ENCODE measurements at places on chromosomes 5 and 9. TPM values are rescaled to one million over a fixed set of nuclear protein-coding genes. Genes with fewer than 3 reads are reported as not detected.

GRCh38 chr5:85545129-85545528 lies 1072.6 kb upstream of the COX7C start:
- DNase-seq: no peak

- no peak for DNase-seq
Measured at GRCh38 chr9:124258607-124259157, 933 bp downstream of the NEK6 start.

DNA sequence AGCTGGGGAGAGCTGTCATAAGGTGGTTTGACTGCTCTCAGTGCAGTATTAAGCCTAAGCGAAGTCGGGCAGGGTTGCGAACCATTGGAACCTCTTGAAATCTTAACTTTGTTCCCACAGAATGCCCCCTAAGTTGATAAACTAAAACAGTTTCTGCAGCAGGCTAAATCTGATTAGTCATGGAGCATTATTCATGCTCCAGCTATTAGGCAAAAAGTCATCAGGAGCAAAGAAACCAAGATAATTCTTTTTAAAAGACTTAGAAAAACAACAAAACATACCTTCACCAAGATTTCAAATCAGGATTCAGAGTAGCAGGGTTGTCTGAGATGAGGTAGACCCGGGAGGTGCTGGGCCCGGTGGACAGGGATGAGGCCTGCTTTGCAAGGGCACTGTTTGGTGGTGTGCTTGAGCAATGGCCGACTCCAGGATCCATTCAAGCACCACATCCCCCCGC lies 69.9 kb upstream of the PLPP1 start:
- no peak for DNase-seq

GRCh38 chr9:38682713-38683112 lies 37.2 kb downstream of the FAM240B start:
- no peak for DNase-seq

DNA sequence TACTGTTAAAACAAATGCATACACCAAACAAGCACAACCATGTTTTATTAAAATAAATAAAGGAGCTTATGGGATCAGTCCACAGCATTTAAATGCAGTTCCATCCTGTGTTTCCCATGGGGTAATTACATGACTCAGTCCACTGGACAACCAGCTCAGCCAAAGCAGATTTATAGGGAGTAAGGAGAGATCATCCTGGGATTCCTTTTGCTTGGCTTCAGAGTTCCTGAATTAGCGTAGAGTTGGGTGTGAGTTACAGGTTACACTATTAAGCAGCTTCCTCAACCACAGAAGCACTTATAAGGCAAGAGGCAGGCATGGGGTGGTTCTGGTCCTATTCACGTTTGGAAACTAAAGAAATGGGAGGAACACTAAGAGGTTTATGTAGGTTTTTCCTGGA lies 381.1 kb upstream of the ACTBL2 start:
- DNase-seq: no peak

- DNase-seq: no peak
Measured at GRCh38 chr5:143976055-143976454, 164.1 kb downstream of the HMHB1 start.

DNA sequence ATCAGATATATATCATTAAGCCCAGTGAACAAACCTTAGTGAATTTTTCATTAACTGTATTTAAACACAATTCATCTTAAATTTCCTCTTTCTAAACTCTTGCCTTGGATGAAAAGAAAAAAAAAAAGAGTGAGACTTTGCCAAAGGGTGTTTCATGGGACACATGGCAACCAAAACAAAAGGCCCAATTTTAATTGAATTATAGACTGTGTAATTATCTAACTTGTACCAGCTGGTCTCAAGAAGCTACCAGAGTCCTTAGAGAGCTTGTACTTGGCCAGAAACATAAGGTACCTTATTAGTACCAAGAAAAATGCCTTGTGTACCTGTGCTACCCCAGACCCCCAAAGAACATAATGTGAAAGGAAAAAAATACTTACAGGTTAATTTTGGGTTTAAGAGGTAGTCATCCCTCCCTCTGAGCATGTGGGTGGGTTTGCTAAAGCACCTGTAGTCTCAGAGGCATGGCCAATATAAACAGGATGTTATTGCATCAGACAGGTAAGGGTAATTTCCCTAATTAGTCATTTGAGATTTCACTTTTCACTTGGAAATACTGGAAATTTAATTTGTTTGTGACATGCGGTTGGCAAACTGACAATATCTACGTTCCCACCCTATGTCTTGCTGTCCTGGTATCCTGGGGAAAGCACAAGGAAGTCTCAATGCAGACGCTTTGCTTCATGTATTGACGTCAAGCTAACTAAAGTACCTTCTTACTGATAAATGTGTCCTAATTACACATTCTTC lies 90.1 kb downstream of the SNCAIP start:
- DNase-seq: no peak

- peak; percentile 69 for DNase-seq
Measured at GRCh38 chr5:134070725-134071613, 43.5 kb upstream of the TCF7 start.

- DNase-seq: no peak
Measured at GRCh38 chr5:1162751-1163150, 38.6 kb upstream of the SLC6A19 start.

- no peak for DNase-seq
Measured at GRCh38 chr5:74430631-74431289, 209.8 kb downstream of the ENC1 start.

DNA sequence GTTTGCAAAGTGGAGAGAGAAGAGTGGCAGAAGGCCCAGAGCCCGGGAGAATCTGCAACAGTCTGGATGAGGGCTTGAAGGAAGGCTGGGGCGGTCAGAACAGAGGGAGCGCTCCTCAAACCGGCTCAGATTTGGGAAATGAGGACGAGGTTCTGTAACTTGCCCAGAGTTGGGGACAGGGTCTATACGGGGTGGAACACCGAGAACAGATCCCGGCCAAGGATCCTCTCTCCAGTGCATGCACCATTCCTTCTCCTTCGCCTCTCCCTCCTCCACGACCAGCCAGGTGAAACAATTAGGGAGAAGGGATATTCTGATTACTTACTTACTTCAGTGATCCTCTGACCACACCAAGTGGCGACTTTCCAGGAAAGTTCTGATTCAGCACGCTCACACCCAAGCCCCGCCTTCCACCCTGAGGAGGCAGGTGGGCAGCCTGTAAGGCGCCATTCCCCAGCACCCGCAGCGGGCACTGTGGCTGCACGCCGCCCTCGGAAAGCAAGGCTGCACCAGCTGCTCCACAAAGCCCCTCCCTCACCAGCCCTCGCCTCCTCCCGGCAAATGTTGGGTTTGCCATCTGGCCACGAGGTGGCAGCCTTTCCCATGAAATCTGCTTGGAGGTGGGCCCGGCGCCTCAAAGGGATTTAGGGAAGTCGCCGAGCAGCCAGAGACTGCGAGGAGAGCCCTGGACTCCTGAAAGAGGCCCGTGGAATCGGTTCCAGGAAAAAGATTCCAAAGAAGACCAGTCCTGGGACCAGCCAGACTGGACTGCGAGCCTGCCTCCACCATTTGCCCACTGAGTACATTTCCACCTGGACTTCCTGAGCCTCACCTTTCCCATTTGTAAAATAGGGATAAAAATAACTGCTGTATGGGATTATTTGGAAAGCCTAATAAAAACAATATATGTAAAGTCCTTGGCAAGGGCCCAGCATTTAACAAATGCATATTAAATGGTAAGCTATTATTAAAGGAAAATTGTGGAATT lies 22.2 kb upstream of the WWC1 start:
- peak; percentile 76 for DNase-seq

GRCh38 chr9:130143958-130144366 lies 28.2 kb upstream of the NCS1 start:
- DNase-seq: peak; percentile 52

DNA sequence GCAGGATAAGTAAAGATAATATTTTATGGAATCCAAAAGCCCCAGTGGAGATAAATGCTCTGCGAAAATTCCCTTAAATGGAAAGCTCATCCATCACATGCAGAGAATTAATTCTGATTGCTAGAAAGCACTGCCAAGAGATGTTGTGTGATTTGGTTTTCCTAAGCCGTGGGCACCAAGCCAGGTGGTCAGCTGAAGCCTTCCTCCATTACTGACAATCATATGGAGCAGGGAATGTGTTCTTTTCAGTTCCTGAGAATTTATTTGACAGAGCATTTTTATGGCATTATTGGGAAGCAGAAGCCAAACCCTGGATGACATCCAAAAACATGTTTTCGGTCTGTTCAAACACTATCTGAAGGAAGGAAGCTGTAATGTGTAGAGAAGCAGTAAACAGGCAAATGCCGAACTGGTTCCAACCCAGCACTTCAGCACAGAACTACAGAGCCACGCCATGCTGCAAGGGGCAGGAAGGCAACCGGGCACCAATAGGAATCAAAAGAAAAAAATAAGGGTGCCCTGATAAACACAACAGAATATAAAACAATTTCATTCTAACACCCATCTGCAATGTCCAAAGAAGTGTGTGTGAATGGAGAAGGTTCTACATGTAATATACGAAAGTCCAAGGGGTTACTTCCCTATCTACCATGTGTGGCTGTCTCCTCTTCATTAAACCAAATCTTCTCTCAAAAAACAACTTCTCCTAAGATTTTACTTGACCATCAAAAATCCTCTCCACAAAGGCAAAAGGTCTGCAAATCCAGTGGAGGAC lies 12.3 kb downstream of the ARSB start:
- DNase-seq: no peak

DNA sequence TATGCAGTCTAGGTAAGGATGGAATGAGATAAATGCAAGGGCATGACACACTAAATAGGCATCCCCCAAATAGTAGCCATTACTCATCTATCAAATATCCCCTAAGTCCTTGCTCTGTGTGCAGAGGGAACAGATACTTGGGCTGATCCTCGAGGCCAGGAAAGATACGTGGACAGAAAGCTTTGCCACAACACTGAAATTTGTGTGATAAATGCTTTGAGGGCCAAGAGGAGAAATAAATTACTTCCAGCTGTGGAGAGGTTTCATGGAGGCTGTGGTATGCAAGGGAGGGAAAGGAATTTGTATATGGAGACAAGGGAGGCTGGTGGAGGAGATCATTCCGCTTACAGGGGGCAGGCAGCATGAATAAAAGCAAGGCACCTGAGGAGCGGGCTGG lies 18.5 kb downstream of the ATOX1 start:
- DNase-seq: no peak

DNA sequence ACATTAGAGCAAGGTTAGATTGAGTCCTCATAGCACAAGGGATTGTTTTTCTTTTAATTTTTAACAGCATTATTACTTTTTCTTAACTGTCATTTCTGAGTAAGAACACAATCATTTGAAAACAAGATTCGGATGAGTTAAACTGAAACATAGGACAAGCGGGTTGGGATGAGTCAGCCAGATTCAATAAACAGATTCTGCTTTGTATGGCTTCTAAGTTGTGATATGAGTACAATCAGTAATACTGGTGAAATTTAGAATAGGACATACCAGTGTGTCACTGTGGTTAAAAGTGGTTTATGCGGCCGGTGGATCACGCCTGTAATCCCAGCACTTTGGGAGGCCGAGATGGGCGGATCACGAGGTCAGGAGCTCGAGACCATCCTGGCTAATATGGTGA lies 364.3 kb upstream of the CDH10 start:
- no peak for DNase-seq

- no peak for DNase-seq
Measured at GRCh38 chr5:116524966-116525365, 49.7 kb downstream of the SEMA6A start.

DNA sequence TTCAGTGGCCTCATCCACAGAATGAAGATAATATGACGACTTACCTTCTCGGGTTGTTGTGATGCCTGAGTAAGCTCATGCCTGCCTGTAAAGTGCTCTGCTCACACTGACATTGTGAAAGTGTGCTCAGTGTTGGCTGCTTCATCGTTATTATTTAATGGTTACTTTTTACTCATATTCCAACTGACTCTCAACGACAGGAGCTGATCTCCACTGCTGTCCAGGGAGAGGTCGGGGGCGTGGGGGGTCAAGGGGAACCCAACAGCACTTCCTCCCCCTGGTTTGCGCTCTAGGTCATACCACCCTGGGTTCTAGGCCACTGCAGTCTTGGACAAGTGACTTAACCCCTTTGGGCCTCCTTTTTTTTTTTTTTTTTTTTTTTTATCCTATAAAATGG lies 52.9 kb upstream of the ANGPTL2 start:
- DNase-seq: no peak

DNA sequence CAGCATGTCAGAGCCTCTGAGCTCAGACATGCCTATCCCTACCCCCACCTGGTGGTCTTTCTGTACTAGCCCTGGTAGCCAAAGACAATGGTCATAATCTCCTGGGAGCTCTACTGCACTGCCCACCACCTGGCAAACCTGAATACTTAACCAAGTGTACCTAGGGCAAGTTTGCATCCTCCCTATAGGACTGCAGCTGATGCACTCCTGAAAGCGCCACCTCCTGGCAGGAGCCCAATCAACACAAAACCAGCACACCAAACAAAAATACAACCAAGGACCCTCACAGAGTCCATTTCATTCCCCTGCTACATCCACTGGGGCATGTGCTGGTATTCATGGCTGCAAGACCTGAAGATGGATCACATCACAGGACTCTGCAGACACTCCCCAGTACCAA lies 14.8 kb upstream of the FAM174A start:
- DNase-seq: no peak

DNA sequence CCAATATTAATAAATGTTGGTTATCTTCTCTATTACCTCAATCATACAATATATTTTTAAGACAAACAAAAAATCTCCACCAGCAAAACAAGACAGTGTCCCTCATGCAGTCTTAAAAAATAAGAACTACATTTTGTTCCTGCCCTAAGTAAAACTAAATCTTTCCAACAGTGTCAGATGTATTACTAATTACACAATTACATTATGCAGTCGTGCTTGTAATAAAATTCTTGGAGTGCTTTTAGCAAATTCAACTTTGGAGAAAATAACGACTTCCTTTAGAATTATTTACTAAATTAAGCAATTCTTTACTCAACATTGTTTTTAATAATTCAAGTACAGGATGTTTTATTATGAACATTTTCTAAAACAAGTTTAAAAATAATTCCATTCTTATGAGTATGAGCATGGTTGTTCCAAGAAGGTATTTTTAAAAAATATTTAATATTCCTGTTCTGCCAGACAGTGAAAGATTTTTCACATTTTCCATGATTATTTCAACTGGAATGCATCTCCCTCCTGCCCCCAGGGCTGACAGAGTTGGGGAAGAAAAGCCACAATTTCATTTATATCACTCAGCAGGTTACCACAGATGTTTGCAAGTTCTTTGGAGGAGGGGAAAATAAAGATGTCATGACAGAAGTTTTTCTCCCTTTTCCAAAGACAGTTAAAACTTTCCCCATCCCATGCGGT lies 137.9 kb downstream of the FAM114A2 start:
- no peak for DNase-seq

DBH gene
- total RNA-seq: not detected

BHMT2 gene
- not detected for total RNA-seq

DEPDC1B gene
- total RNA-seq: 34.1 TPM

SLC30A5 gene
- total RNA-seq: 40.1 TPM

PLAC8L1 gene
- 0.61 TPM for total RNA-seq

HAUS6 gene
- 30.8 TPM for total RNA-seq

PROB1 gene
- 4.1 TPM for total RNA-seq

RGS3 gene
- total RNA-seq: 51.0 TPM

SOX30 gene
- total RNA-seq: 0.11 TPM

AFF4 gene
- 19.9 TPM for total RNA-seq
